ENCODE measurements at places on chromosomes 1 and 21.

DNA sequence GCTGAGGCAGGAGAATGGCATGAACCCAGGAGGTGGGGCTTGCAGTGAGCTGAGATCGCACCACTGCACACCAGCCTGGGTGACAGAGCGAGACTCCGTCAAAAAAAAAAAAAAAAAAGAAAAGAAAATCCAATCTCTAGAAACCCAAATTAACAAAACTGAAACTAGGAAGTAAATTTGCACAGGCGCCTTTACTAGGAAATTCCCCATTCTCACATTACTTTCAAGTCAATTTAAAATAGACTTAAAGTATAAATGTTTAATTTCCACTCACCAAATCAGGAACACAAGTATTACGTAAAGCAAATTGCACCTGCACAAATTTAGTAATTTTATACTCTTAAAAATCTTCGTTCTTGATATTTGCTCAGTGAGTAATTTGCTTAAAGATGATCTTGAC is 67.8 kb upstream of the BCAR3 start:
- no peak for DNase-seq

- no peak for DNase-seq
Observed at GRCh38 chr1:221916176-221916575, 174.3 kb upstream of the DUSP10 start.

DNA sequence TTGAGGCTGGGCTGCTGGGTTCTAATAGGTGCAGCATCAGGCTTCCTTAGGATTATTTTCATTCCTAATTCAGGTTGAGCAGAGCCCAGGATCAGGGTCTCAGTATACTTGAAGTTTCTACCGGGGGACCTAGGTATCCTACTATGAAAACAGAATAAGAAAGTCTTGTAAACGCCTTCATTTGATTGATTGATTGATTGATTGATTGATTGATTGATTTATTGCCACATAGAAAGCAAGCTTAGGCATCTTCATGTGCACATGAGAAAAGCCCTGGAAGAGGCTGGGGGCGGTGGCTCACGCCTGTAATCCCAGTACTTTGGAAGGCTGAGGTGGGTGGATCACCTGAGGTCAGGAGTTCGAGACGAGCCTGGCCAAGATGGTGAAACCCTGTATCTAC is 97.4 kb upstream of the BMP8A start:
- no peak for DNase-seq

GRCh38 chr1:178768423-178768822 is 43.4 kb downstream of the RALGPS2 start:
- DNase-seq, result no peak

- DNase-seq, result no peak
Observed at GRCh38 chr1:68808351-68808750, 311.5 kb upstream of the DEPDC1 start.

- DNase-seq, result no peak
Observed at GRCh38 chr1:229028987-229029878, 241.7 kb upstream of the RAB4A start.

GRCh38 chr1:99003581-99004253 is 944 bp downstream of the PLPPR5 start:
- no peak for DNase-seq

- no peak for DNase-seq
Observed at GRCh38 chr21:28207436-28208173, 785.1 kb downstream of the LTN1 start.

DNA sequence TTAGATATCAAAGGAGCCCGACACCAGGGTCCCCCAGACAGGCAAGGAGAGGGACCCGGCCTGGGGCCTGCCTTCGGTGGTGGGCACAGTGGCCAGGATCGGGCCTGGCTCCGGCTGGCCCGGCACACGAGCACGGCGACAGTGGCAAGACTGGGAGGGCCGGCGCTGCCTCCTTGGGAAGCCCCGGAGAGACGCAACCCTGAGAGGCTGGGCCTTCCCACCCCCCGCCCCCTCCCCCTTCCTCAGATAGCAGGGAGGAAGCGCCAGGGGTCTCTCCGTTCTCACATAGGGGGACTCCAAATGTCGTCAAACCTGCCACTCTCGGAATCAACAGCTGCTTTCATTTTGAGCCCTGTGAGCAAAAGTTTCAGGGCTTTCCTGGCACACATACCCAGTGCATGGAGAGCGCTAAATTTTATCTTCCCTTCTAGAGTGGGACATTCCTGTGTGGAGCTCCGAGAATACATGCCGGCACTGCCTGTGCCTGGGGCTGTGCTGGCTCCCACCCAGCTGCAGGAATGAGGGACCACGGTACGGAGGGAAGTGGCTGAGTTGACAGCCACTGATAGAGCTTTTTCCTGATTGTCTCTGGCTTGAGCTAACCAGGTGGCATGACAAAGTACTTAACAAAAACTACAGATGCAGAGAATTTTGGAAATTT is 62.4 kb downstream of the CD247 start:
- no peak for DNase-seq

DNA sequence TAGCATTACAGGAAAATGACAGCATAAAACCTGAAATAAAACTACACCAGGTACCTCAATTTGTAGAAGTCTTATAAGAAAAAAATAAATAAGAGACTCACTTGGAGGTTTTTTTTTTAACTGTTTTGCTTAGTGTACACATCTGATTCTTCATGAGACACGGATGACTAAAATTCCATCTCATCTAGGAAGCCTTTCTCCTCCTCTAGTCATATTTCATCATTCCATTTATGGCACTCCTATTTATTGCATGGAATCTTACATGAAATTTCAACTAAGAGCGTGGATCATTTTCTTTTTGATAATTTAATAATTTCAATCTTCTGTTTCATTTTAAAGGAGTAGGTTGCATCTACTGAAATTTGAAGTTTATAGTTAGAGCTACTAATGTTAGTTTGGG is 1.6 kb upstream of the PTGS2 start:
- DNase-seq, result no peak

GRCh38 chr1:115555446-115555845 is 86.3 kb upstream of the VANGL1 start:
- DNase-seq, result no peak

GRCh38 chr1:209319057-209319432 is 264.5 kb upstream of the CAMK1G start:
- DNase-seq, result no peak

DNA sequence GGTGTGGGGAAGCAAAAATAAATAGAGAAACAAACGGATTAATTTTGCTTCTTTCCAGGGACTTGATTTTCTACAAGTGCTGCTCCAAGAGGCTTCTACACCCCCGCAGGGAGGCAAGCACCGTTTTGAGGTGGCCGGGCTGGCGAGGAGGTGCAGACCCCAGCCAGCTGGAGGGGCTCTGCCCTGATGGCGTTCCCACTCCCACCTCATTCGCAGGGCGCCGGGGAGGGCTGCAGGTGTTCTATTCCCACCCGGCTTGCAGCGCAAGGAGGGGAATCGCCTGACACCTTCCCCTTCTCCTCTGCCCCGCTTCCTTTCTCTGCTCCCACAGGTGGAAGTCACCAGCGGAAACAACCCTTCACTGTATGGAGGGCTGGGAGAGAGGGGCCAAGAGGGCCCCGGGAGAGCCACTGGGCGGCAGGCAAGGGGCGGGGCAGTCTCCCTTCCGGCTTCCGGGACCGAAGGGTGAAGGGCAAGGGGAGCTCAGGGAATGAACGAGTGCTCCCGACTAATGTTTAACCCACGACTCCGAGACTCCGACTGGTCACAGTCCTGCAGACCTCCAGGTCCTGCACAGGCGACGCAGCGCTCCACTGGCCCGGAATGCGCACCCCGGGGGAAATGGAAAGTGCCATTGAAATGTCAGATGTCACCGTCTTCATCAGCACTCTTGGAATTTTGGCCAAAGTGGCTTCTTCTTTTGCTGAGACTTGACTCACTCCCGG is 29.1 kb downstream of the TEX35 start:
- DNase-seq, result peak; percentile 16

DNA sequence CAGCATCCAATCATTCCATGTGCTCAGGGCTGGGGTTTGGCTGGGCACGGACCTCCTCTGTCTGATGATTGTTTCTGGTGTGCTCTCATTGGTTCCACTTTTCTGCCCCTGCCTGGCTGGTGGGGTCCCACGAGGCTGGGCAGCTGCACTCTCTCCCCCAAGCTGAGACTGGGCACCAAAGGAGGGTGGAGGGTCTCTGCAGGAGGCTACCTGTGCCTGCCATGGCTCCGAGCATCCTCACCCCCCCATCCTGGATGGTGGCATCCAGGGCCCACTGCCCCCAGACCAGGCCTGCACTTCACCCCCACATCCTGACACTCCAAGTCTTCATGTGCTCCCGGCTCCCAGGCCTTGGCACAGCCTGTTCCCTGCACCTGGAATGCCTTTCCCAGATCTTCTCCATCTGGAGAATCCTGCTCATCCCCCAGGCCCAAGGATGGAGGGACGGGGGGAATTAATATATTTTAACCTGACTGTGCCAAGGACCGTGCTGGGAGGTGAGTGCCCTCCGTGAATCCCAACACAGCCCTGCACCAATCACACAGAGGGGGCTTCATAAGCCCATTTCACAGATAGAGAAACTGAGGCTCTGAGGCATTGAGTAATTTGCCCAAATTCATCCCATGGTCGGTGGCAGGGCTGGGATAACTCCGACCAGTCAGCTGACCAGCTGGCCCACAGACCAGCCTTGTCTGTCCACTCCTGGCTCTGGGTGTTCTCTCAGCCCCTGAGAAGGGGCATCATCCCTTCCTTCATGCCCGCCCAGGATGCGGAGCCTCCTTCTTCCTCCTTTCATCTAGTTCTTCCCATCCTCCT is 403.4 kb downstream of the MATN1 start:
- DNase-seq, result no peak

GRCh38 chr1:206005778-206006180 is 2.6 kb upstream of the RAB7B start:
- no peak for DNase-seq

DNA sequence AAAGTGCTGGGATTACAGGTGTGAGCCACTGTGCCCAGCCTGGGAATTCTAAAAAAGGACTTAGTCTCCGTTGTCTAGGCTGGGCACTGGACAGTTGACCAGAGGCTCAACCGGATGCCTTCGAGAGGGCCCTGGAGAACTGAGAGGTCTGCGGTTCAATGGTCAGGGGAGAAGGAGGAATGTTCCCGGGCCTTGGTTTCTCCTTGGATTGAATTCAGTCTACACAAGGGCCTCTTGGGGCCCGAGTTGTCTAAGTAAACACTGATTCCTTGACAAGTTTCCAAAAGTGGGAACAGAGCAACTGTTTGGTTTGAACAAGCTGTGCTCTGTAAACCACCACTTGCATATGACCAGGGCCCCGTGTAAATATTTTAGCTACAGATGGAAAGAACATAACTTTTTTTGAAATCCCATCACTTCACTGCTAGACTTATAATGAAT is 29.1 kb upstream of the CAPZB start:
- DNase-seq, result no peak

DNA sequence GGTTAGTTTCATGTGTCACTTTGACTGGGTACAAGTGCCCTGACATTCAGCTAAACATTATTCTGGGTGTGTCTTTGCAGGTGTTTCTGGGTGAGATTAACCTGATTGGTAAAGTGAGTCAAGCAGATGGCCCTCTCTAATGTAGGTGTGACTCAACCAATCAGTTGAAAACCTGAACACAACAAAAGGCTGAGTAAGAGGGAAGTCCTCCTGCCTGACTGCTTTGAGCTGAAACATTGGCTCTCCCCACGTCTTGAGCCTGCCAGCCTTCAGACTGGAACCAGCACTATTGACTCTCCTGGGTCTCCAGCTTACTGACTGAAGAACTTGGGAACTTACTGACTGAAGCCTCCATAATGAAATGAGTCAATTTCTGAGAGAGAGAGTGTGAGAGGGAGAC is 70.0 kb upstream of the C21orf91 start:
- DNase-seq, result no peak

DNA sequence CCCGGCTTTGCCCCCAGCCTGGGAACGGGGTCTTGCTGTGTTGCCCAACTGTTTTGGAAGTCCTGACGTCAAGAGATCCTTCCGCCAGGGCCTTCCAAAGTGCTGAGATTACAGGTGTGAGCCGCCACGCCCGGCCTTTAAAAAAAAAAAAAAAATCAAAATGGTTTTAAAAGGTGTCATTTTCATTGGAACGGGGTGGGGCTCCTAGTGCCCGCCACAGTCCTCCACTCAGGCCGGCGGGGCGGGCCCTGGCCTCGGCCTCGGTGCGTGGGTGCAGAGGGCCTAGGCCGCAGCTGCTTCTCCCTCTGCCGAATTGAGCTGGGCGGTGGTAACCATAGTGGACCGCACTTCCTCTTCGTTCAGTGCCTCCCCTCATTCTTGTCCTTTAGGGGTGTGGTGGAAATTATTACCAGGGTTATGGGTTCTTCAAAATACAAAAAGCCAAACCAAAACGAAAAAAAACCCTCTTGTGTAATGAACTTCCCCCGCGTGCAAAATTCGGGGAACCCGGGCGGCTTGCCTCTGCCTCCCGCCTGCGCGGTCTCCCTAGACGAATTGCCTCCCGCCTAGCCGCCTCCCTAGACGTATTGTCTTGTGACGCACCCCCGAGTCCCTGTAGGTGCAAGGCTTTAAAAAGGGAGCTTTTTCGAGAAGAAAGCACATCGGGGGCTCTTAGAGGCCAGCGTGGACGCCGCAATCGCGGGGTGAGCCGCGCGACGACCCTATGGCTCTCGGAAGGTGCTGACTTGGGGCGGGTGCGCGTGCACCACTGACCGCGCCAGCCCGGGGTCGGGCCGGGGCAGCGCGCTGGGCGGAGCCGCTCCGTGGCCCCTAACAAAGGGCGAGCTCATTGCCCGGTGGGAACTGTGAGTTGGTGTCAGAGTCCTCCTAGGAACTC is 10.5 kb upstream of the SPEN start:
- peak; percentile 17 for DNase-seq

DNA sequence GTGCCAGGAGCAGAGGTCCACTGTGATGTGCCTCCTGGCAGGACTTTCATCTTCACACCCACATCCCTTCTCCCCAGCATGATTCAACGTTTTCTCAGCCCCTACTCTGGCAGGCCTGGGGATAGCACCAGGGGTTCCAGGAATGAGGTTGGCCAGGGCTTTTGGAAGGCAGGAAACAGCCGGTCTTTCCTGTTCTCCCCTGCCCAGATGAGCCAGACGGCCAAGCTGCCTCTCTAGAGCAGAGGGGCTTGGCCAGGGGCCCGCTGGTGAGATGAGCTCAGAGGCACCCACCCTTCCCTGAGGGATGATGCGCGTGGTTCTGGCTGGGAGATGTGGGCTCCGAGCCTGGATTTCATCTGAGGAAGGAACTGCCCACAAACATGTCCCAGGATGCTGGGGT is 4.3 kb upstream of the MFAP2 start:
- no peak for DNase-seq

DNA sequence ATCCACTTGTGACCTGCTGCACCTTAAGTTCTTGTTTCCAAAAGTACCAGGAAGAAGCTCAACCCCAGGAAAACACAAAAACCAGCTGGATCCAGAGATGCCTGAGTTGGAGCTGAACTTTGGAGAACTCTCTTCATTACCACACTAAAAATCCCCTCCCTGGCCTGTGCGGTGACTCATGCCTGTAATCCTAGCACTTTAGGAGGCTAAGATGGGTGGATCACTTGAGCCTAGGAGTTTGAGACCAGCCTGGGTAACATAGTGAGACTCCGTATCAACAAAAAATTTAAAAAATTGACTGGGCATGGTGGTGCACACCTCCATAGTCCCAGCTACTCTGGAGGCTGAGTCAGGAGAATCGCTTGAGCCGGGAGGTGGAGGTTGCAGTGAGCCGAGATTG is 6.2 kb downstream of the MAP1LC3C start:
- no peak for DNase-seq

GRCh38 chr1:171213559-171214454 is 28.7 kb downstream of the FMO2 start:
- no peak for DNase-seq
